Stimulated activated CD4-positive, alpha-beta T cell treated with anti-CD3 and anti-CD28 coated beads, Interleukin-15, amount 100 ng/mL, for 1 hour (primary cell): ENCODE measurements at places on chromosomes 12 and 14.

DNA sequence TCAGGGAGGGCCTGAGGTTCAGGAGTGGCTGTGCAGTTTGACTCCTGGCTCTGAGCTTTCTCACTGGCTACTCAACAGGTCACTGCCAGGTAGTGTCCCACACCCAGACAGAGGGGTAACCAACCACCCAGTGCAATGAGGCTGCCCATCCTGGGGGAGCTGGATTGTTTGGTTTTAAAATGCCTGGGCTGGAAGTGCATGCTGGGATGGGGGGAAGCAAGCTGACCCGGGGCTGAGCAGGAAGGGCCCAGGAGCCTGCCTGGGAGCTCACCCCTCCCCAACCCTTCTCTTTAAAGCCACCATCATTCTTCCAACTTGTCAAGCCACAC, 12.6 kb upstream of the ABHD12B start:
- no peak for DNase-seq

GRCh38 chr14:99511421-99512109, 30.4 kb downstream of the CCNK start:
- no peak for DNase-seq

DNA sequence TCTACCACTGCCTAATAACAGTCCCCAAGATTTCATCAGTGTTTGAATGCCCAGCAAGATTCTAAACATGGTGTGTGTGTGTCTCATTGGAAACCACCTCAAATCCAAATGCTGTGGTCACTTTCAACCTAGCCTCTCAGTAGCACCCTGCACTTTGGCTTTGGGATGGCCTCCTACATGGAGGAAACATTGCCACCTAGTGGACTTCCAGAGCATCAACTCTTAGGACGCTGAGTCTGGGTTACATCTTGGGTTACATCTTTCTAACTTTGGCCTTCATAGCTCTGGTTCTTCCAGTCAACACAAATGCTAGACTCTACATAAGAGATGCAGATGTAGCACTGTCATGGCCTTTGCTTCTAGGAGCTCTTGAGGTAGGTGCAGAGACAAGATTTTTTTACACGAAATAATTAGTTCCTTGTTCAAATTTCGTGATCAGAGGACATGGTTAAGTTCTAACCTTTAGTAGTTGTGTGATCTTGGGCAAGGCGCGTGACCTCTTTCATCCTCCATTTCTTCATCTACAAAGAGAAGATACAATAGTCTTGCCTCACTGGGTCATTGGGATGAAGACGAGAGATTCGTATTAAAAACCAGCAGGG, 113.5 kb upstream of the VASH1 start:
- no peak for DNase-seq

DNA sequence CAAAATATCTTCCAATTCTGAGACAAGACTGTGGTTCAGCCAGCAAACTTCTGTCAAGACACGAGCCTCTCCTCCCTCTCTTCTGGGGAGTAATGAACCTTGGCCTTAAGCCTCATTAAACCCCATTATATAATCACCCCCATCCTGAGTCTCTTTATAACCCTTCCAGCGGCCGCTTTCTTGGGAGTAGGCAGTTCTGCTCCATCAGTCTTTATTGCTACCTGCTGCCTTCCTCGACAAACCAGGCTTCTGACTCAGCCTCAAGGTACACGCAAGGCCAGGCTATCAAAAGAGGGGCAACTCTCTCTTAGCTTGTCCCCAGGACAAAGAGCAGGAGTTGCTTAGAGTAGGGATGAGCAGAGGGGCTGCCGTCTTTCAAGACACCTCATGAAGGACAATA, 300.8 kb upstream of the NOS1 start:
- DNase-seq = no peak

DNA sequence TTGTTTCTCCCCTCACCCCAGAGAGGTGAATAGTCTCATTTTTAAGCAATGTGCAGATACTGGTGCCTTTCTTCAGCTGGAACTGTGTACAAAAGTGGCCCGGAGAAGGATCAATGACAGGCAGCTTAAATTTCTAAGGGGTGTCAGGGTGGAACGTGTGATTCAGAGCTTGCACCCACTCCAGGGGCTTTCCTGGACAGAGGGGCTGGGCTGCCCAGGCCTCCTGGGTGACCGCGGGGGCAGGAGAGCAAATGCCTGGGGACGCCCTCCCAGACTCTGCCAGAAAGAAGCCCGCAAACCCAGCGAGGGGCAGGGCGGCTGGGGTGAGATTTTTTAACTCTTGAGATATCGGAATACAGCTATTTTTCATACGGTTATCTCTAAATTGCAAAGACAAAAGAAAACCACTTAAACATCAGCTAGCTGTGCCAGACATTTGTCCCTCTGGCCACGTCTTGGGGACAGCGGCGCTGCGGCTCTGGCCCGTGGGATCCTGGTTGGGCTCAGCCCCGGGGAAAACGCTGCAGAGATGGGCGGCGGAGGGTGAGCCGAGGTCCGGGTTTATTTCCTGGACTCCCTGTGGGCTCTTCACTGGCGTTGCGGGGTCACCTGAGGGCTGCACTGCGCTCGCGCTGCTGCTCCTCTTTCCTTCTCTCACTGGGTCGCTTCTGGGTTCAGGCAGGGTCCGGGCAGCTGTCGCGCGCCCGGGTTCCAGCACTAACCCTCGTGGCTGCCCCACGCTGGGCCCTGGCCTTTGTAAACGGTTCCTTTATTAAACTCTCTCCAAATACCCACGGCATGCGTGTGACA, 35.8 kb downstream of the NFKBIA start:
- no peak for DNase-seq

GRCh38 chr14:104246401-104247335, 108.3 kb downstream of the KIF26A start:
- no peak for DNase-seq

DNA sequence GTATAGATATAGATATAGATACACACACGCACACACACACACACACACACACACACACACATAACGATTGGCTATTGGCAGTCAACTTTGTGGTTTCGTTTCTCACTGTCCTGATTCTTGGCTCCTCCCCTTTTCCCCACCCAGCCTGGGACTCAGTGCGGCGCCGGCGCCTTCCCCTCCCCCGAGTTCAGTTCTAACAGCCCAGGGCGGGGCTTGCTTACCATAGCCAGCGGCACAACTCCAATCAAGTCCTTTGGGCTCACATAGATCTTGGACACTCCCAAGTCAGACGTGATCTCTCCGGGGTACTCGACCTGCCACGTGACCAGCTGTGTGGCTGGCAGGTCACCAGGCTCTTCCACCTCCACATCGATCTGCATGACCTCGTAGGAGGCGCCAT, 484.1 kb downstream of the GLT1D1 start:
- DNase-seq = no peak

DNA sequence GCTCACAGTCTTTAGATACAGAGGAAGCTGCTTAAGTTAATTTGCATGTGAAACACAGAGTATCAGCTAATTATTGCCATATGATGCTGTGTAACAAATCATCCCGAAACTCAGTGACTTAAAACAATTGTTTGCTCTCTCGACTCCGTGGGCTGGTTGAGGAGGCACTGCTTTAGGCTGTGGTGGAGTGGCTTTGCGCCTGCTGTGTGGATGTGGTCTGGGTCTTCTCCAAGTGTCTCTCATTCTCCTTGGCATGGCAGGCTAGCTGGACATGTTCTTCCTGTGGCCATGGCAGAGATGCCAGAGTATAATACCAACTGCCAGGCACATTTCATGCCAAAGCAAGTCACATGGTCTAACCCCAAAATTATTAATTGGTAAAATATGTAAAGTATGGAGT, 40.9 kb downstream of the PELI2 start:
- no peak for DNase-seq

DNA sequence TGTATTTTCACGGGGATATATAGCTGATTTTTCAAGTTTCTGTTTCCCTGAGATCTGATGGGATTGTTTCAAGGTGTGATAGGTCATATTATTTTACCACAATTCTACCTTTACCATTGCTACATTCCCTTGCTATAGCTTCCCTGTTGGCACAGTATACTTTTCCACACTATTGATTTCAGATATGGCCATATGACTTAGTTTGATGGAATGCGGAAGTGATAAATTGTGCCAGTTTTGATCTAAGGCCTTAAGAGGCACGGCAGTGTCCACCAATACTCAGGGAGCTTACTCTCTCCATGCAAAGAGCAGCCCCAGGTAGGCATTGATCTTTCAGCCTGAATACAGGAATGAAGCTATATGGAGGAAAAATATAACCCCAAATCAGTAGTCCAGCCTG, 315.7 kb downstream of the SLC16A7 start:
- no peak for DNase-seq

DNA sequence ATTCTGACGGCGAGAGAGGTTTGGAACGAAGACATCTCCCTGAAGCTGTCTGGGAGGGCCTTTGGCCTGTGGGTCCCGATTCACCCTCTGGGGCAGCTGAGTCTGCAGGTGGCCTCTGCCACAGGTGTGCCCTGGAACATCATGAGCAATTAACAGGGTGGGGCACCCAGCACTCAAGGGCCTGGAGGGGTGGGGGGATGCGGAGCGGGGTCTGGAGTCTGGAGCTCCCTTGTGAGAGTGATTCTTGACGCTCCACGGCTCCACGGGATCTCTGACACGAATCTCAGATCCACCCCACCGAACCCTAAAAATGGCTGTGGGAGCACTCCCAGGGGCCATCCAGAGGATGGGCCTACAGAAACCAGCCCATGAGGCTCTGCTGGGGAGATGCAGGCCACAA, 8.3 kb downstream of the ITPK1 start:
- DNase-seq = no peak

DNA sequence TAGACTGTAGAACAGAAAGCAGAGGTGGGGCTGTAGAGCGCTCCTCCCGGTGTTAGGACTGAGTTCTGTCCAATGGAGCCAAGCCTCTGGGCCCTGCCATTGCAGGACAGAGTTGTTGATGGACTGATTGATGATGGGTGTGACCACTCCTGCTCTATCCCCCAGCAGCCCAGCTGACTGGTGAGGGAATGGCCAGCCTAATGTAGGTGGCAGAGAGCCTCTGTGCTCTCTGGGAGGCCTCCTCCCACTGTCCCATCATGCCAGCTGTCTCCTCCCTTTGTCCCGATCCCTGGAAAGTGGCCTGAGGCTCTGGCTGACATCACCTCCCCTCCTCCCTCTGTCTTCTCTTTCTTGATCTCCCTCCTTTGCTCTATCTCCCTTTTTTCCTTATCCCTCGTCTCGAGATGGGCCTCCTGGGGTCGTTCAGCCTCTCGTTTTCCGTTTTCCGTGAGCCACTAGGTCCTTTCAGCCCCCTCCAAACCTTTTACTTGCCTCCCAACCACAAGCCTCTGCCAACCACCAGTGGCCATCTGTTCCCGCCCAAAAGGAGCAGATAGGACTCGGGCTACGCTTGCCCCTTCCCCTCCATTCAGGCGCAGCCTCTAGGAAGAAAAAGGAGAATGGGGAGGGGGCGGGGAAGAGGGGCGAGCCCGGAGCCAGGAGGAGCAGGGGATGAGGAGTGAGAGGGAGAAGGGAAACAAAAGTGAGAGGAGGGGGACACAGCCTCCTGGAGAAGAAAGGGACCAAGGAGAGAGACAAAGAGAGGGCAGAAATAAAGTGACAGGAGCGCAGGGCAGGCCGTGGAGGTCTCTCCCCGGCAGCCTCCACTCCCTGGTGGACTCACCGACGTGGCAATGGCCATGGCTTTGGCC, 572 bp downstream of the EFS start:
- no peak for DNase-seq

GRCh38 chr12:10293151-10293550, 14.5 kb upstream of the KLRD1 start:
- no peak for DNase-seq

DNA sequence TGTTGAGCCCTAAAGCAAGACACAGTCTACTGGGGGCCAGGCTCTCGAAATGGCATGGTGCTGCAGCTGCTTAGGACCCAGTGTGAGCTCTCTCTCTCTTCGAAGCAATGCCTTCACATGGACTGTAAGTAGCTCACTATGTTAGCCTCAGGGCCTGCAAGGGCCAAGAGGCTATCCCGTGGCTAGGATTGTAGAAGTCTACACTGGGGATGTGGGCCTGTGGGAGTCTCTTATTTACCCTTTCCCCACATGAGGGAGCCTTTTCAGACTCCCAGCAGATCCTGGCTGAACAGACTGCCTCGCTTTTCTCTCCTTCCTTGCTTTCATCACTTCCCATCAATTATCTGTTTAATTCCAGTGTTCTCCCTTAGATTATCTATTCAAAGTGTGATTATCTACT, 101.4 kb downstream of the GPR65 start:
- DNase-seq = no peak

DNA sequence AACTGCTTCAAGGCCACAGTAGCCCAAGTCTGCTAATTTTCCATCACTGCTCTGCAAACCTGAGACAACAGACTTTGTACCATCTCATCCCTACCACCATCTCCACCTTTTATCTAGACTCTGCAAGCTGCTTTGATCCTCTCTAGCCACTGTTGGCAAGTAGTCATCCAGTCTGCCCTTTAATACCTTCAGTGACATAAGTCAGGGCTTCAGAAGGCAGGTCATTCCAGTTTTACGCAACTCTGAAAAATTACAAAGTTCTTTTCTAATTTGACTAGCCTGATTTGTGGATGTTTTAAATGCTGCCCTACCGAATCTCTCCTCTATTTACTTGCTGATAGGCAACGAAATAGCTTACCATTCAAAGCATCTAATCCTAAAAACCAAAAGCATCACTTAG, 2.8 kb downstream of the FERMT2 start:
- no peak for DNase-seq

- no peak for DNase-seq
Observed at GRCh38 chr14:33250963-33251362, 312.3 kb downstream of the NPAS3 start.

GRCh38 chr12:4280351-4281163, 7.0 kb downstream of the CCND2 start:
- DNase-seq = no peak
